ENCODE measurements at places on chromosomes 1 and 21.

GRCh38 chr1:10614377-10615225, 139.9 kb downstream of the PEX14 start:
- no peak for DNase-seq

DNA sequence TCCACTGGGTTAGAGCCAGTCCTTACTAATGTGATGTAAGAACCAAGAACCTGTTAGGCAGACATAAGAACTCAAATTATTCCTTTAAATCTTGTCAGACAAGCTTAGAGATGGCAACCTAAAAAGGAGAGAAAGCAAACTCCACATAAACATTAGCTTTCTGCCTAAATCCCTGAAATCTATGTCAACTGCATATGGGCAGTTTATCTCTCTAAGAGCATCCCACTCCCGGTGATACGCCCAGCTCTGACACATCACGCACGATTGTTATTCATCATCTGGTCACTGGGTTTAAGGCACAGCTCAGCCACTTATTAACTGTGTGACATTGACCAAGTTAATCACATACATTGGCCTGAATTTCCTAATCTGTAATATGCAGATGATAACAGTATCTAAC, 323.7 kb downstream of the HHIPL2 start:
- no peak for DNase-seq

GRCh38 chr21:28230559-28230958, 762.1 kb downstream of the LTN1 start:
- DNase-seq: no peak

DNA sequence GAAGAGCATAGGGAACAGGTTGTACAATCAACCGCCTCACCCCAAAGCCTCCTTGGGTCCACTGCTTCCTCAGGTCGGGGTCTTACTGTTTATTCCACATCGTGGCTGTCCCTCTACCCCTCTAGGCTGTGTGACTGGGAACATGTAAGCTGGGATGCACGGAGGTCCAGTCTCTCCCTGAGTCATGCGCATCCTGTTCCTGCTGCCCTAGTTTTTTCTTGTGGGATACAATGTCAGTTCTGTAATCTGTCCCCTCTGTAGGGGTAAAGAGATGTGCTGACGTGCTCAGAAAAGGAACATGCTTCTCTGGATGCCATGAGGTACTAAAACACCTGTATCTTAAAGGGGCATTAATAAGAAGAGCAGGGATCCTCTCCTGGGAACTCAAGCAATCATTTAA, 66.2 kb downstream of the SLC45A1 start:
- DNase-seq: no peak

DNA sequence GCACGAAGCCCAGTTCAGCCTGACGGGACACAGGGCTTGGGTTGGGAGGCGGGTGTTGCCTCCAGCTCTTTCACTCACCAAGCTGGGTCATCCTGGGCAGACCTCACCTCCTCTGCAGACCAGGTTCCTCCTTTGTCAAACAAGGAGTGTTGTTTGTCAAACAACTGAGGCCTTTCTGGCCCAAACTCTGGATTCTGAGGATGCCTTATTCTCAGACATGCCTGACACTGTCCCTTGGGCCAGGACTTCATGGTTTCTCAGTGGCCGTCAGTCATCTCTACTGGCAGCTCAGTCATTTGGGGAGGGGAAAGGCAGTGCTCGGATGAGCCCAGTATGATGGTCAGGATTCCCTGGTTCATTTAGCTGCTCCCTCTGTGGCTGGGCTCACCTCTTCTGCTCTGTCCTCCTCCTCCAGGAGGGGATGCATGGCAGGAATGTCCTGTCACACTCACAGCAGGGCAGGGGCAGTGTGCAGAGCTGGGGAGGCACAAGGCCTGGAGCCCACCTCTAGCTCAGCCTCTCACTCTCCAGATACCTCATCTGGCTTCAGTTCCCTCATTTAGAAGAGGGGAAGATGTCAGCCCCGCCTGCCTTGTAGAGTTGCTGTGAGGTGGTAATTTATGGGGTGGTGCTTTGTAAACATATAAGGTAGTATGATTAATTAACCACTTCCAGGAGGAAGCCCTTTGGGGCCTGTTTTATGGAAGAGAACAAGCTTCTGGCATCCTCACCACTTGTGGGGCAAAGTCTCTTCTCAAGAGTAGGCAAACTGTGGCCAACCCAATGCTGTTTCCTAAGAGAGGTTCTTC, 20.6 kb downstream of the SLC2A1 start:
- DNase-seq: no peak

- no peak for DNase-seq
Measured at GRCh38 chr21:38875694-38876492, 70.2 kb downstream of the ETS2 start.

DNA sequence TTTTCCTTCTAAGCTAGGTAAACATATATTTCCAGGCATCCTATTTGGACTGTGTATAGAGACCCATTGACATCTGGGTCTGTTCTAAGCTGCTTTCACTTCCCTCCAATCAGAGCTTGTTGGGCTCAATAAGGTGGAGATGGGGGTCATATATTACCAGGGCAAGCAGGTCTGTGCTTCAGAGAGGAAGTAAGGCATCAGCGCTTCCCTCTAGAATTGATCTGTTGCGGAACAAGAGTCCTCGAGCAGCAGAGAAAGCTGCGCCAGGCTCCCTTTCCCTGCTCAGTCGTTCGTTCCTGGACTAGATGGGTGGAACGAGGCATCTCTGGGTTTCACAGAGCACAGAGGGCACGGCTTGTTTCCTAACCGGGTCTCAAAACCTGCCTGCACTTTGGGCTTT, 63.5 kb downstream of the DISC1 start:
- DNase-seq: no peak

- DNase-seq: no peak
Measured at GRCh38 chr1:201945157-201945556, 1.2 kb downstream of the LMOD1 start.

GRCh38 chr21:46411236-46411635, 47.5 kb upstream of the DIP2A start:
- DNase-seq: no peak

GRCh38 chr1:193404236-193404635, 217.8 kb upstream of the B3GALT2 start:
- no peak for DNase-seq

GRCh38 chr1:212237651-212238050, 47.6 kb upstream of the PPP2R5A start:
- DNase-seq: no peak

GRCh38 chr1:6239213-6239752, 3.5 kb upstream of the ICMT start:
- DNase-seq: no peak

GRCh38 chr1:57360846-57361407, 62.9 kb downstream of the DAB1 start:
- DNase-seq: no peak

- no peak for DNase-seq
Measured at GRCh38 chr1:229410692-229411433, 23.0 kb downstream of the ACTA1 start.

- DNase-seq: no peak
Measured at GRCh38 chr21:16046656-16047330, 317.0 kb downstream of the USP25 start.

DNA sequence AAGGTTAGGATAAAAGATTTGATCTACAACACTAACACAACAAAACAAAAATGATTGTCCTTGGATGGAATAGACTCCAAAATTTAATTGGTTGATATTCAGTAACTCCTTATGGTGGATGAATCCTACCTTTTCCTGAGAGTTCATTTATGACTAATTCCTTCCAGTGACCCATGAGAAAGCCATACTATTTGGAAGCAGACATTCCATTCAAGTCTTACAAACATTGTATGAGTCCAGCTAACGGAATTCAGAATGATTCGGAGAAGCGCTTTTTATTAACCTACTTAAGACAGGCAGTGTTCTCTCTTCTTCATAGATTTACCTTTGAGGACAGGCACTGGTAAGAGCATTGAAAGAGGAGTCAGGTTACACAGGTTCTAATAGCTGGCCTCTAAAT, 155.6 kb upstream of the ZNF648 start:
- no peak for DNase-seq
